ENCODE measurements at places on chromosomes 7 and 10.

GRCh38 chr10:78688230-78688900 lies 380.4 kb upstream of the ZMIZ1 start:
- DNase-seq, result no peak

GRCh38 chr10:129963641-129964501 lies at the start of gene EBF3:
TSS of gene EBF3 (minus strand) at chr10:129964274. CDS start at chr10:129963768, 506 bp downstream.
- peak; percentile 95 for DNase-seq

GRCh38 chr10:78362406-78363022 lies 328.9 kb downstream of the RPS24 start:
- no peak for DNase-seq

- DNase-seq, result peak; percentile 2
Observed at GRCh38 chr7:104196161-104196560, 11.7 kb downstream of the ORC5 start.

- no peak for DNase-seq
Observed at GRCh38 chr7:124202546-124202945, 169.7 kb upstream of the TMEM229A start.

GRCh38 chr7:100673942-100674410 lies 436 bp downstream of the GNB2 start:
- peak; percentile 56 for DNase-seq

DNA sequence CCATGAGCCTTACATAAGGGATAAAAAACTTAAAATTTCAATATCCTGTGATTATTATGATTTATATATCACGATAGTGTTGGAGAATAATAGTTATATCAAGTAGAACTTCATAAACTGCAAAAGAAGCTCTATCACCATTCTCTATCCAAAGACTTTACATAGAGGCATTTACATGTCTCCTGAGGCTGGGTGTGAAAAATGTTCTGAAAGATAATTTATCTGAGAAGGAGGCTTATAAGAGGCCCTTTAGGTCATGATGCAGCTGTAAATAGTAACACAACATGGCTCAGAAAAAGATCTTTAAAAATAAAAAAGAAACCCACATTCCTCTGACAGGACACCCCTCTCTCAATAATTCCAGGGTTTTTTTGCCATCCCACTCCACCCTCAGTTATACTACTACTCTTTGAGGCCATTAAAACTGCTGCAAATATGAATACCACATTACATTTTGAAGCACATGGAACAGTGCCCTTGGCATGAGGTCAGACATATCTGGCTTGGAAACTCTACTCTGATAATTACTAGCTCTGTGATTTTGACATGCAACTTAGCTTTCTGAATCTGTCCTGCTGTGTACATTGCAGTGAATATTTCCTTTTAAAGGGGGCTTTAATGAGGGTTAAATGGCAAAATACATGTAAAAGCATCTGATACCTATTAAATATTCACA lies 55.5 kb downstream of the SLC16A12 start:
- peak; percentile 27 for DNase-seq

GRCh38 chr7:135335628-135336139 lies 102.0 kb downstream of the STRA8 start:
- DNase-seq, result peak; percentile 50
